ENCODE measurements at places on chromosomes 2 and 18.

GRCh38 chr2:180322781-180323180 is 315.7 kb upstream of the CWC22 start:
- no peak for DNase-seq

DNA sequence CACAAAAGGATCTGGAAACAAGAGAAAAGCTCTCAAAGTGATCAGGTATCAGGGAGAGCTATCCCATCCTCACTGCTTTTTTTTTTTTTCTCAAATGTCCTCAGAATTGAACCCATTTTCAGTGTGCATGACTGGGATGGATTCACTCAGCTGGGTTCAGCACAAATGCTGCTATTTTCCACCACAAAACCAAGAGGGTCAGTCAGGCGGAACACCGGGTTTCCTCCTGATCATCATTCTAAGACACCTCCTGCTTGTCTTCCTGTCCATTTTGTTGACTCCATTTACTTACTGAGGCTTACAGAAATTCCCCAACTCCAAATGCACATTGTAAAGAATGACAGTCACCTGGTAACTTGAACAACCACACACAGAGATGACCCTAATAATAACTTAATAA is 39.9 kb downstream of the CYRIA start:
- DNase-seq: no peak

DNA sequence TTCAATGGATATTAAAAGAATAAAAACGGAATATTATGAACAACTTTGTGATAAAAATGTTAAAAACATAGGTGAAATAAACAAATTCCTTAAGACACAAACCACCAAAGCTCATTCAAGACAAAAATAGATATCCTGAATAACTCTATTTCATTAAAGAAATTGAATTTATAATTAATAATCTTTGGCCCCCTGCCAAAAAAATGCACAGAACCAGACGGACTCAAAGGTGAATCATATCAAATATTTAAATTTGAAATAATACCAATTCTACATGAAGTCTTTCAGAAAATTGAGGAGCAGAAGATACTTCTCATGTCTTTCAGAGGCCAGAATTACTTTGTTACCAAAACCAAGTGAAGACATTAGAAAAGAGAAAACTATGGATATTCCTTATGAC is 128.3 kb upstream of the KLHL29 start:
- DNase-seq: no peak

GRCh38 chr18:47247416-47248114 is 3.9 kb downstream of the SKOR2 start:
- DNase-seq: no peak

DNA sequence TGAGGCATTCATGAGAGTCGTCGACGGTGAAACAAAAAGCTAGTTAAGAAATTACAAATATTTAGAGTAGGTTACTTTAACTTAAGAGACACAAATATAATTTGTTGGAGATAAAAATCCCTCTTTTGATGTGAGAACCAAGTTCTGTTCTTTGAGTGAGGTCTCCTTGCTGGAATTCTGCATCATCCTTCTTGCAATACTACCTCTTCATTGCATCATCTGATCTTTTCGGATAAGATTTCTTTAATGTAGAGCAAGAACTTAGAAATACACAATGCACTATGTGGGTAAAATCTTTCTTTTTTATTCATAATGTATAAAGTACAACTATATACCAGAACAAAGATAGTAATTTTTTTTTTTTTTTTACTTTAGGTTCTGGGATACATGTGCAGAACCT is 118.4 kb downstream of the ARL4C start:
- DNase-seq: no peak

DNA sequence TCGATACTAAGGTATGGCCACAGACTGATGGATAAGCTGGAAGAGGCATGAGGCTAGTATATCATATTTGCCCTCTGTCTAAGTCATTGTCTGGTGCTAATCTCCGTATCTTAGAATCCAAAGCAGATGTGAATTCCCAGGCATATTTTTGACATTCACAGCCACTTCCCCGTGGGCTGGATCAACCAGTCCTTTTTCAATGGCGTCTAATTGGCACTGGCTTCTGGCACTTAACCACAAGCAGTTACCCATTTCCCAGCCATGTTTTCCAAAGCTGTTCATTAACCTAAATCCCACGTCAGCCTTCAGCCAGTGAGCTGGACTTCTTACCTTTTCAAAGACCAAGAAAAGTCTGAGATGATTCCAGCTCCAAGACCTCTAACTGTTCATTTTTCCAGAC is 20.7 kb upstream of the ZNF407 start:
- no peak for DNase-seq

DNA sequence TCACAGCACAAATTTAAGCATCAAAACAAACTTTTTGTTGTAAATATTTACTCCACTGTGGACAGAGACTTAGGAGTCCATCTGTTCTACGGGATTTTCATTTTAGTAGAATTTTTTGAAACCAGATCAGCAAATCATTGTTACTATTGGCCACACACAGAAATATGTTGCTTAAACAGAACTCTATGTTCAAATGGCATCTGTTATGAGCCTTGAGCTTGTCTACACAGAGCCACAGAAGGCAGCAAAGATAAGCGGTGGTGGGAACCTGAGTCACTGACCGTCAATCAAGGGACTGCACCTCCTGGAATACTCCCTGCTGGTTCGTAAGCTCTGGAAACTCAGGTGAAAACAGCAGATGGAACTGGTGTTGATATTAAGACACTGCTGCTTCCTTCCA is 156.8 kb downstream of the TMEM200C start:
- DNase-seq: no peak

DNA sequence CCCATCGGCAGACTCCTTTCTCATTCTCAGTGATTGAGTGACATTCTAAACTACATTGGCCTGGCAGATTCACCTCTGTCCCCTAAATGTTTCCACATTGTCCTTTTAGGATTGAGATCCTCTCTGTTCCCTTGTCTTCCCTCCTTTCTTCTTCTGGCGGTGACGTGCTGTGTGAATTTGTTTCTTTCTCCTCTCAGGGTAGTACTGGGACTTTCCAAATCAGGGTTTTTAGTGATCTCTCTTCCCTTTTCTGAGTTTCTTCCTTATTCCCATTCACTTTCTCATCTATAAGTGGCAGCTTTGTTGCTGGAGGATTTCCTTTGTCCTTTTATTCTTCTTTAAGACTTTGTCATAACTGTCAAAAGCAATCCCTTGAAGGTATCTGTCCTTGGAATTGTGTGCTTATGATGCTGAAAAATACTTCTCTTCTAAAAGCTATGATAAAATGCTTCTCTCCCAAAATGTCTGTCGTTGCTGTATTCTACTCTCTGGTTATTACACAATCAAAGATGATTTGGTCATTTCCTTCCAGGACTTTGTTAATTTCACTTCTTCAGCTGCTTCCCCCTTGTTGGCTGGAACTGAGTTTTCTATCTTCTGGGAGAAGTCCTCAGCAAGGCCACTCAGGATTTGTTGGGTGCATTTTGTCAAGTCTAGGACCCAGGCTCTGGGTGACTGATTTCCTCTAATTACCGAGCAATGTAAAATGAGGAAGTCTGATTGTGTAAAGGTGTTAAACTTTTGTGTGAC is 4.9 kb upstream of the IL1B start:
- peak; percentile 86 for DNase-seq

DNA sequence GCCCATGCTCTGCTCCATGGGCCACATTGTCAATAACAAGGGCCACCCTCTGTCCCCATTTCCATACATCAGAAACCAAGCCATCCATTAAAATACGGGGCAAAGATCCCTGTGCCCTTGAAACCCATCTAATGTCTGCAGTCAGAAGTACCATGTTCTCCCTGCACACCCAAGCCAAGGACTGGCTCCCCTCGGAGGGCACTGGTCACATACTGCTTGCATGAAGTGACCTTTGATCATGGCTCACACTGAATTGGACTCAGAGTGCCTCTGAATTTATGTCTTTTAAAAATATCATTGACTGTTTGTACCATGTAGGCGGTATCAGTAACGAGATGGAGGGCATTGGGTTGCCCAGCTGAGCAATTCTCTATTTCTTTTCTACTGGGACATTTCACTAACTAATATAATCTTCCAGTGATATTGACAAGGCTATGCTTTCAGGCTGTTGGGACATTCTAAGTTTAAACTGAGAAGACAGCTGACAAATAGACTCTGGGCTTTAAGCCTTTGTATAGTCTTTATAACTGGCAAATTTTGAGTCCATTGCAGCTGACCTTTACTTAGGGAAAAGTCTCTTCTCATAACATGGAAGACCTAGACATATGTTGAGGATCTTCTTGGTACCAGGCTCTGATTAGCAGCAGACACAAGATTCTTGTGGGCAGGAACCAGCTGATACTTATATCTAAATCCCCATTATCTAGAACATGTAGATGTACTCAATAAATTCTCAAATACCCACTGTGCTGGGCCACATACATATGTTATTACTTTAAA is 214.3 kb downstream of the MYCN start:
- DNase-seq: no peak

GRCh38 chr2:183995632-183996031 is 602.7 kb upstream of the ZNF804A start:
- no peak for DNase-seq

DNA sequence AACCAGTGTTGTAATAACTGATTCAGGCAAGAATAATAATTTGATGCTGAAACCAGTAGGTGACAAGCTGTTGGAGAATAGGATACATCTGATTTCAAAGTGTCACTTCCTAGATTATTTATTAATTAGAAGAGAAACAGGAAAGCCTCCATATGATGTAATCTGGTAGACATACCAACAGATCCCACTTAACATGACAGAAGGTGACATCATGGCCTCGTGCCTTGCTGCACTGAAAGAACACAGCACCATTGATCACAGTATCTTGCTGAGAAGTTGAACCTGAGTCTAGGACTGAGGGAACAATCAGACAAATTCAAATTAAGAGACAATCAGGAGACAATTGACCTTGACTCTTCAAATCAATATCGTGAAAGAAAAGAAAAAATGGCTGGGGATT is 131.6 kb upstream of the DLGAP1 start:
- no peak for DNase-seq
